Central memory CD4-positive, alpha-beta T cell (primary cell): ENCODE measurements at places on chromosomes 3 and 15.

- DNase-seq, result no peak
Observed at GRCh38 chr3:111803123-111803593, 55.9 kb upstream of the PHLDB2 start.

GRCh38 chr3:72595376-72595775 is 252.9 kb downstream of the SHQ1 start:
- no peak for DNase-seq

- DNase-seq, result peak; percentile 19
Observed at GRCh38 chr15:66251790-66252684, 1.5 kb downstream of the MEGF11 start.

- no peak for DNase-seq
Observed at GRCh38 chr15:37638691-37639090, 295.7 kb upstream of the TMCO5A start.

- DNase-seq, result no peak
Observed at GRCh38 chr15:72781631-72782030, 1.9 kb downstream of the ADPGK start.

DNA sequence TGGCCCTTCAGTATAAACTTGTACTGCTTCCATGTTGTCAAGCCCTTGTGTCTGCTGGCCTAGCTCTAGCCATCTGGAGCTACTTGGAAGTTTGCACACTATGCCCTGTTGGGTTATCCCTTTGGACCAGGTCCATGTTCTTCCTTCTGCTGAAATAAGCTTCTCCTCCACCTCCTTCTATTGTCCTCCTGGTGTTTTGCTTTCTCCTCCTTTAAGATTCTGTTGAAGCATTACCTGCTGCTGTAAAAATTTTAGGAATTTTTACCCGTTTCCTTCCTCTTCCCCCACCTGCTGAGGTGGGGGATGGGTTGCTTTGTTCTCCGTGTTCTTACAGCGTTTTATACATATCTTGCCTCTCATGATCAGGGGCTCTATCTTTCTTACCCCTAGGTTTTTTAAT is 51.7 kb downstream of the SH3GL3 start:
- no peak for DNase-seq

DNA sequence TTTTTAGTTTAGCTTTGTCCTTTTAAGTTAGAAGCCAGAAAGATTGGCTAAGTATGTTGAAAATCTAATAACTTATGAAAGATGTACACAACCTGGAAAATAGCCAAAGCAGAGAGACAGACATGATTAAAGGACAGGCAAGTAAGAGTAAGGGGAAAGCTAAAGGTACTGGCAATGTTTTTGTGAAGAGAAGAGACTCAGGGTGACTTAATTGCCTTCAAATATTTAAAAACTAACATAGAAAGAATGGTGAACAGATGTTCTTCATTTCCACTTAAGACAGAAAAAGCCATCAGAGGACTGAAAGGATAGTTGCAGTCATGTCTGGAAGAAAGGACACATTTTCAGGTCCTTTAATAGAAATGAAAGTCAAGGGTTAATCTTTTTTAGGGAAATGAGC is 68.8 kb downstream of the ZNF385D start:
- no peak for DNase-seq

GRCh38 chr15:72825829-72826228 is 42.3 kb upstream of the ADPGK start:
- no peak for DNase-seq

GRCh38 chr3:143222981-143223380 is 103.4 kb downstream of the CHST2 start:
- DNase-seq, result no peak

GRCh38 chr3:133934073-133934970 is 38.6 kb upstream of the RAB6B start:
- no peak for DNase-seq

DNA sequence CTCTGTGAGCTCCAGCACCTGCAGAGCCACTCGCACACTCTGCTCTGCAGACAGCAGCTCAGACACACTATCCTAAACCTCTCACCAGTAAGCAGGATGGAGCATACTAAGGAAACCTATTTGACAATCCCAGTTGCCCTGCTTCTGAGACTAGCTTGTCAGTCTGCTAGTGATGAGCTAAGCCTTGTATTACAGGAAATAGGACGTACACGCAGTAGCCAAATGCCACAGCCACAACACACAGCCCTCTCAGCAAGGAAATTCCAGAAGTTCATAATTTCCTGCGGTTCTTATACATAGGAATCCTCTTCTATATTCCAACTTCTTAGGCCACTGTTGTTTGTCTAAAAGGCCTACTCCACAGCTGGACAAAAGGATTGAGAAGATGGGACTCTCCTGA is 74.5 kb downstream of the MYLK start:
- no peak for DNase-seq

- DNase-seq, result no peak
Observed at GRCh38 chr3:53191836-53192480, 30.9 kb downstream of the PRKCD start.

GRCh38 chr3:59573911-59574310 is 524.1 kb upstream of the CFAP20DC start:
- DNase-seq, result no peak

GRCh38 chr3:134060561-134061385 is 31.0 kb upstream of the SLCO2A1 start:
- no peak for DNase-seq

GRCh38 chr15:39721893-39722292 is 60.7 kb downstream of the FSIP1 start:
- no peak for DNase-seq

GRCh38 chr3:183259621-183260020 is 6.6 kb downstream of the B3GNT5 start:
- no peak for DNase-seq

GRCh38 chr15:30001602-30002001 is 81.2 kb upstream of the GOLGA8J start:
- no peak for DNase-seq

GRCh38 chr3:196634224-196634623 is 5.3 kb upstream of the NRROS start:
- DNase-seq, result no peak

- DNase-seq, result no peak
Observed at GRCh38 chr15:85977586-85977985, 102.1 kb upstream of the AGBL1 start.

- DNase-seq, result peak; percentile 39
Observed at GRCh38 chr3:124565013-124565412, 165.2 kb upstream of the UMPS start.

GRCh38 chr3:14307656-14308302 is 94.6 kb upstream of the SLC6A6 start:
- no peak for DNase-seq

- DNase-seq, result no peak
Observed at GRCh38 chr3:161822291-161822690, 325.7 kb downstream of the OTOL1 start.

DNA sequence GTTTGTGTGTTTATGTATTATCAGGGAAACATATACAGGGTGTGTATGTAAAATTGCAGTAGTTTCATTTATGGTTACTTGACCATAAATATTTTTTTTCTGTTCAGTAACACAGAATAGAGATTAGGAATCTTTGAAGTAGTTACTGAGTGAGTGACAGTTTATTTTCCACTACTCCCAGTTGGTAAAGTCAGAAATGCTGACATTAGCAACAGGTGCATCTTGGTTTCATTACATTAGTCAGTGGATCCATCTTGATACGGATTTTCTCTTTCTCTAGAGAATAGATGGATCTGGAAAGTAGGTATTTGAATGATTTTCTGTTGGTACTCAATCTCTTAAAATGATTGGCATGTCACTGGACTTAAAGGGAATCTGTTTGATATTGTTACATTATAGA is 6.0 kb downstream of the UBE2E2 start:
- no peak for DNase-seq

DNA sequence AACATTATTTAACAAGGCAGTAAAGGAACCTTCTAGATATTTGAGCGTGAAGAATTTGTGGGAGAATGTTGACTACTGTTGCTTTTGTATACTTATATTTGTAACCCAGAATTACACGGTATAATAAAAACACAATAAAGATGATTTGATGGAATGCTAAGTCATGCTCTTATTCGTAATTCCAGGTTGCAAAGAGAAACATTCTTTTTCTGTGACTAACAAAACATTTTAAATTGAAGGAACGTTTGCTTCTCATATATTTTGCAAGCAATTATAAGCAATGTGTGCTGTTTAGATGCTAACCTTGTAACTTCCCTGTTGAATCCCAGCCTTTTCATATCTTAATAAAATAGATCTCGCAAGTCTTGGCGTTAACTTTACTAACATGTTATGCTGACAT is 124.4 kb upstream of the CGNL1 start:
- DNase-seq, result no peak

GRCh38 chr3:146513386-146514051 is 30.9 kb downstream of the PLSCR1 start:
- DNase-seq, result no peak

DNA sequence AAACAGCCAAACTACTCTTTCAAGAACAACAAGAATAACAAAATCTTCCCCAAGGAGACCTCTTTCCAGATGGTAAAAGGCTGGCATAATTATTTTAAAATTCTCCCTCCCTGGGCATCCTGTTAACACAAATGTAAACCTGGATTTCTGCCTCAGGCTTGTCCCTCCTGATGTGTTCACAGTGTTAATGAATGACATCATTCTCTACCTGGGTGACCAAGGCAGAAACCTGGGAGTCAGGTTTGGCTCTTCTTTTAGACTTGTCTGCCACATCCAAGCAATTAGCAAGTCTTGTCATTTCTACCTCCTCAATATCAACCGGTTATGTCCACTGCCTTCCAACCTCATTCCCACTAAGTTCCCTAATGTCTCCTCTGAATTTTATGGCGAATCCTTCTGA is 368.7 kb upstream of the TBL1XR1 start:
- no peak for DNase-seq

- no peak for DNase-seq
Observed at GRCh38 chr15:91214675-91215590, 114.9 kb downstream of the SV2B start.

DNA sequence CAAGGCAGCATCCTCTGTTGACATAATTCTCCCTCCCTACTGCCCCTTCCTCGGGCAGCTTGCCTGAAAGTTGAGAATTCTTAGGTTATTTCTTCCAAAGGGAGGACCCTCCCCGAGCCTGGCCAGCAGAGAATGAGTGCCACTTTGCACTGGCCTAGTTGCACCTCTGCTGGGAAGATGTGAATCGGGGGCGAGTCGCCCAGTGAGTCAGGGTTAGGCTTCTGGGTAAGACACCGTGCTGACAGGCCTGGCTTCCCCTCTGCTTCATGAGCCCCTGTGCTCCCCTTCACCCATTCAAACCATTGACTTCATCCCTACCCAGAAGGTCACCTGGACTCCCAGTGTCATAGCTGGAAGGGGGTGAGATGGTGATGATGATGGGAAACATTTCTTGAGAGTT is 82.3 kb downstream of the AAGAB start:
- no peak for DNase-seq

DNA sequence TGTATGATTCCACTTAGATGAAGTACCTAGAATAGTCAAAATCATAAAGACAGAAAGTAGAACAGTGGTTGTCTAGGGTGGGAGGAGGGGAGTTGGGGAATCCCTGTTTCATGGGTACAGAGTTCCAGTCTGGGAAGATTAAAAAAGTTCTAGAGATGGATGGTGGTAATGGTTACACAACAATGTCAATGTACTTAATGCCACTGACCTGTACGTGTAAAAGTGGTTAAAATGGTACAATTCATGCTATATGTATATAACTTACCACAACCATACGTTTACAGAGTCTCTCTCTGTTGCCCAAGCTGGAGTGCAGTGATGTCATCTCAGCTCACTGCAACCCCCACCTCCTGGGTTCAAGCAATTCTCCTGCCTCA is 6.5 kb downstream of the SFMBT1 start:
- DNase-seq, result no peak

DNA sequence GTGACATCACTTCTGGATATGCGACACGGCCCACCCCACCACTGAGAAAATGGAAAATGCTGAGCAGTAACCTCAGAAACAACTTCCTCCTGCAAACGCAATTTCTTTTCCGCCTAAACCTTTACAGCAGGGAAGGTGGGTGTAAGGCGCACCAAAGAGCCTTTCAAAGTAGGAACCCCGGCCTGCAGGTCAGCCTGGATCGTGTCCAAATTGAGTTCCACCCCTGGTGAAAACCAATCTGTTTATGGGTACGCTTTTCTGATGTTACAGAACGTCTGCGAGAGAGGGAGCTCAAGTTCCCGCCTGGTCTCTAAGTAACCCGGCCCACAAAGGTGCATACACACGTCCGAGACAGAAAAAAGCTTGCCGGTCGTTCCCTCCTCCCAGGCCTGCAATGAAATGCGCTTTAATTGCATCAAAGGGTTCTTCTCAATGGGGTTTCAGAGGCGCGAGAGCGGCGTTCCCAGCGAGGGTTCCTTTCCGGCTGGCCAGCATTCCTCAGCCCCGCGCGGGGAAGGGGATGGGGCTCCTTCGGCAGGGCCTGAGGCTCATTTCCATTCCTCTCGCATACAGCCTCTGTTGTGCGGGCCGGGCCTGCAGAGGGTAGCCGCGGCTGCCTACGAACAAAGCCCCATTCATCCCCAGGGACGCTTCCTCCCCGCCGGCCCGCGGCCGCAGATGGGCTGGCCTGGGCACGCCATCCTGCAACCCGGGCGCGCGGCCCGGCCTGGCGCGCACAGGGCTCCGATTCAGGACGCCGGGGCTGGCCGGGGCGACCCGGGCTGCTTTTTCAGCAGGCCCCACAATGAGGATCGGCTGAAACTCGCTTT is 138.1 kb downstream of the TMCO5A start:
- DNase-seq, result no peak

DNA sequence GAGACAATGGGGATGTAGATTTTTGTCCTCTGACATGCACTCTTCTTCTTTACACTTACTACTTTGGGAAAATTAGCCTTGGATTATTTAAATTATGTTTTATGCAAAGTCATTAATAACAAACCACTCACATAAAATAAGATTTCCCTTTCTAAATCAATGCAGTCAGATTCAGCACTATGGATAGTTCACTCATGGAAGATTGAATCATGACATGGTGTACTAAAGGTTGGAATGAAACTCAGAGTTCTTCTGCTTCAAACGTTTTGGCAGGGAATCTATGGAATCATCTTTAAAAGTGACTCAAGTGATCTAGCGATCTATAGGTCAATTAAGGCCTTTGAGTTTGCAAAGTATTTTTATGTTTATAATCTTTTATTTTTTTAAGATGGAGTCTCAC is 154.3 kb downstream of the KCNMB2 start:
- DNase-seq, result no peak

GRCh38 chr3:52213901-52214300 is 11.5 kb downstream of the TLR9 start:
- no peak for DNase-seq

DNA sequence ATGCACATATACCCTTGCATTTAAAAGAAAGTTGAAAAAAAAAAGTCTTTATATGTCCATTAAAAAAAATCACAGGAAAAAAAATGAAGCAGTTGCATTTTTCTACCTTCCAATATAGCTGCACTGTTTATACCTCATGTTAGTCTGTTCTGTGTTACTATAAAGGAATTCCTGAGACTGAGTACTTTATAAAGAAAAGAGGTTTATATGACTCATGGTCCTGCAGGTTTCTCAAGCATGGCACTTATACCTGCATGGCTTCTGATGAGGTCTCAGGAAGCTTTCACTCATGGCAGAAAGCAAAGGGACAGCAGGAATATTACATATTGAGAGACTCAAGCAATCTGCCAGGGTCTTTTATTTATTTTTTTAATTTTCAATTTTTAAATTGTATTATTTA is 277.2 kb upstream of the BCHE start:
- DNase-seq, result no peak

- DNase-seq, result no peak
Observed at GRCh38 chr15:37764733-37765191, 169.7 kb upstream of the TMCO5A start.
